ENCODE measurements at places on chromosomes 1 and 21.
A peak's percentile ranks its signal among the peaks of the same experiment; 100 is the strongest.

DNA sequence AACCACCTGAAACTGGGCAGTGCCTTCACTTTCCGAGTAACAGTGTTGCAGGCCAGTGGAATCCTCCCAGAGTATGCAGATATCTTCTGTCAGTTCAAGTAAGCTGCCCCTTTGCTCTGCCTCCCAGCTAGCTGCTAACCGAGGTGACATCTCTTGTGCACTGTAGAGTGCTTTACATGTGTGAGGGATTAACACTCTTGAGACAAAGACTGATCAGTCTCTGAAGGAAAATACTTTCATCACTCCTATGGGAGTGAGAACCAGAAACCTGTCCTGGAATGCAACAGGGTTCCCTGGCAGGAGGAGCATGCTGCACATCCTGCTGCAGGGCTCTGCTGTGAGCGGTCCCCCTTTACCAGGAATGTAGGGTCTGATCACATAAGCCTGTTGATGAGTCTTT lies 61.4 kb upstream of the PGD start:
- DNase-seq, result no peak

DNA sequence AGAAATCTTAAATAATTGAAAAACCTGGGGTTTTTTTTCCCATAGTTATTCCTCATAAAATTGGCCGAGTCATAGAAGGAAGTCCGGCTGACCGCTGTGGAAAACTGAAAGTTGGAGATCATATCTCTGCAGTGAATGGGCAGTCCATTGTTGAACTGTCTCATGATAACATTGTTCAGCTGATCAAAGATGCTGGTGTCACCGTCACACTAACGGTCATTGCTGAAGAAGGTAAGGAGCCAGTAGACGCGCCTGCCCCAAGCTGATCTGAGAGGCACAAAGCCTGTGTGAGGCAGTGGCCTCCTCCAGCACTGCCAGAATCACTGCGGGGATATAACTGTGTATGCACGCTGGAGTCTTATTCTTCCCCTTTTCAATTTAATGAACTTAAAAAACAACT lies 100.3 kb downstream of the PHTF1 start:
- DNase-seq, result no peak

- DNase-seq, result no peak
Observed at GRCh38 chr1:161427733-161428516, 60.2 kb upstream of the CFAP126 start.

GRCh38 chr1:96927125-96927524 lies 205.5 kb downstream of the PTBP2 start:
- no peak for DNase-seq

- DNase-seq, result no peak
Observed at GRCh38 chr1:153953859-153954365, 4.5 kb downstream of the CRTC2 start.

DNA sequence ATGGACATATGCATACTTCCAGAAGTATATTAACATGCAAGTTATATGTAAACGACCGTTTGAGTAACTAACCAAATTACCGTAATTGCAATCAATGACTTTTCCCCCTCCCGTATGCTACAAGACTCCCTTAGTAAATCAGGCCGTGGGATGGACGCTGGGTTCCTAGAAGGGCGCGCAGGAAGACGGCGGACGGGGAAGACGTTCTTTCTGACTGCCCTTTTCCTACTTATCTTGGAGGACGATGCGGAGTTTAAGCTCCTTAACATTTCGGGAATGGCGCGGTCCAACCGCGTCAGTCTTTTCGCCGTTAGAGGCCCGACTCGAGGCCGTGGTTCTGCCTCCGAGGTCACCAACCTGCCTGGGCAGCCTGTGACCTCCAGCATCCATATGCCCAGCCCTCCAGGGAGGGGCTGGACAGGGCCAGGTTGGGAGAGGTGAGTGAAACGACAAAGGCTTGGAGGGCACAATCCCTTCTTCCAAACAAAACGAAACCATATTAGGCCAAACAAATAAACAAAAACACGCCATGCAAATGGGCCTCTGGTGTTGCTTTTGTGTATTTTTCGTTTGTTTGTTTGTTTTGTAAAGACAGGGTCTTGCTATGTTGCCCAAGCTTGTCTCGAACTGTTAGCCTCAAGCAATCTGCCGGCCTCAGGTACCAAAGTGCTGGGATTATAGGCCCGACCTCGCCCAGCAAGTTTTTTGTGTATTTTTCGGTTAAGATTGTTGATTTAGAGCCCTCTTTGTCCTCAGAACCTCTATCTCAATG lies 873 bp upstream of the PI4KB start:
- DNase-seq, result peak; percentile 24

GRCh38 chr1:14120895-14121294 lies 420.9 kb downstream of the PRDM2 start:
- no peak for DNase-seq

DNA sequence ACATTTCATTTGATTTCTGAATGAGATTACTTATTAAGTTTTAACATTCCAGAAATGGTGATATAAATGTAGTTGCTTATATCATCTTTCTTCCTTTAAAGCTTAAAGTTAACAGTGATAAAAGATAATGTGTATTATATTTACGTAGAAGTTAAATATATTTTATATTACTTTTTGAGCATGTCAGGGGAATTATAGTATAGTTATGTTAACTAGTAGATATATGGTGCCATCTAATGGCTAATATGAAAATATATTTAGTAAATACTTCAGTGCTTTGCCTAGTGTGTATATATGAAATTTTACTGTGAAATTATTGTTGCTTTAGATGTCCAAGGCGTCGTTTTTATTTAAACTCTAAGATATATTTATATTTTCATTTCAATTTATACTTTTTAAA lies 51.5 kb downstream of the SYT14 start:
- no peak for DNase-seq

- DNase-seq, result no peak
Observed at GRCh38 chr1:202276920-202277319, 64.8 kb downstream of the UBE2T start.

DNA sequence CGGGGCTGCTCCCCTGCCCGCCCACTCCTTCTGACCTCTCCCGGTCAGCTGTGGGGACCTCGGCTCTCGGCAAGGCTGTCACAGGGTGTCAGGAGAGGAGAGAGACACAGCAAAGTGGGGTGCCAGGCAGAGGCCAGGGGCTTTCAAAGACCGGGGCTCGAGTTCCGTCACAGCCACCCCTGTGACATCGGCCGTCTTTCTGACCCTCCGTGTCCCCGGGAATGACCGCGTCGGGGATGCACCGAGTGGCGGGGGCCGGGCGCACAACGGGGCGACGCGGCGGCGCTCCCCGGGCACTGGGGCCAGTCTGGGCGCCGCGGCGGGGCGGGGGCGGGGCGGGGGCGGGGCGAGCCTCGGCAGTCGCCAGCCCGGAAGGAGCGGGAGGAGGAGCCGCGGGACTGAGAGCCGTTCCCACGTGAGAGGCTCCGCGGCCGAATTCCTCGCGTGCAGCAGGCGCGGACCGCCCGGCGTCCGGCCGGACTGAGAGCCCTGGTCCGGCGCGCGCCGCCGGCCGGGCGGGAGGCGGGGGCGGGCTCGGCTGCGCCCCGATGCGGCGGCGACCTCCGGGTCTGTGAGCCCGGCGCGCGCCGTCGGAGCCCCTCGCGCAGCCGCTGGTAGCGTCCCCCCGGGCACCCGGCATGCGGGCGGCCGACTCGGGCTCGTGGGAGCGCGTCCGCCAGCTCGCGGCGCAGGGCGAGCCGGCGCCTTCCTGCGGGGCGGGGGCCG lies 229.7 kb upstream of the TMEM51 start:
- DNase-seq, result peak; percentile 73

- no peak for DNase-seq
Observed at GRCh38 chr21:45550522-45551210, 8.4 kb upstream of the SLC19A1 start.

DNA sequence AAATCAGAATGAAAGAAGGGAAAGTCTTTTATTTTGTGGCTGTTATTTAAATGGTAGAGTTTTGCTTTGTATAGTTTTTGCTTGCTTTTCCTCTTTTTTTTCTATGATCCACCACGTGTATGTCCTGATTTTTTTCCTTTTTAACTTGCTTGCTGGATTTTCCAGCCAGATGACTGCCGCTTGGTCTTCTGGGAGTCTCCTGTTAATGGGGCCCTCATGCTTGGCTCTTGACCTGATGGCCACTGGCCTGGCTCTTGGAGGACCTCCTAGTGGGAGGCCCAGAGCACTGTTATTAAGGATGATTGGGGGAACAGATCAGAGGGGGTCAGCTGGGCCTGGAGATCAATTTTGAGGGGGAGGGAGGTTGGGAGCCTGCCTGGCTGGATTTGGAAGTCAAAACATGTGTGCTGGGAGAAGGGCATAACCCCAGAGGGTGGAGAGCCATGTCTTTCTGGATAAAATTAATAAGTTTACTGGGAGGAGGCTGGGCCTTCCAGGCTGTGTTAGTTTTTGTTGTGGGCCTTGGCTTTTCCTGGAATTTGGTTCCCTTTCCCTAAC lies 1.2 kb downstream of the FGGY start:
- peak; percentile 36 for DNase-seq

GRCh38 chr1:25795946-25796810 lies 3.8 kb upstream of the SELENON start:
- DNase-seq, result no peak

GRCh38 chr1:230335861-230336522 lies 90.1 kb downstream of the PGBD5 start:
- no peak for DNase-seq

- DNase-seq, result no peak
Observed at GRCh38 chr1:88320291-88320690, 363.8 kb upstream of the PKN2 start.

DNA sequence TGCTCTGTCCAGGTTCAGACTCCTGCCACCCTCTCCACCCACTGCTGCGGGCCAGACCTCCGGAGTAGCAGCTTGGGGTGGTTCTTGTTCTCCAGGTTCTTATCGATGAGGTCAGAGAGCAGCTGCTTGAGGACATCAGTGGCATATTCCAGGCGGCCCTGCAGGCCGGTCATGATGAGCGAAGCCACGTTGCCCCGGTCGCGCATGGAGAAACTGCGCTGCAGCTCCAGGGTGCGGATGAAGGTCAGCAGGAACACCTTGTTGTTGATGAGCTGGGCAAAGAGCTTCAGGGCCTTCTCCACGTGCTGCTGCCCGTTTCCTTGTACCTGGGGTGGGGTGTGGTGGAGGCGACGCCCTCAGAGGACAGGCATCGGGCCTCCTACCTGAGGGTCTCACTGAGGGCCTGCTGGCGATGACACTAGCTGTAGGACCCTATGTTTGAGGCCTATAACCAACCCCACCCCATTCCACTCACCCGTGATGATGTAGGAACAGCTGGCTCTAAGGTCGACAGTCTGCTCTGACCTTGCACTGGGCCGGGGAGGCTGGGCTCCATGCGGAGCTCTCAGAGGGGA lies 131.2 kb upstream of the CD34 start:
- DNase-seq, result no peak

- no peak for DNase-seq
Observed at GRCh38 chr1:204108312-204109141, 35.6 kb downstream of the SOX13 start.

DNA sequence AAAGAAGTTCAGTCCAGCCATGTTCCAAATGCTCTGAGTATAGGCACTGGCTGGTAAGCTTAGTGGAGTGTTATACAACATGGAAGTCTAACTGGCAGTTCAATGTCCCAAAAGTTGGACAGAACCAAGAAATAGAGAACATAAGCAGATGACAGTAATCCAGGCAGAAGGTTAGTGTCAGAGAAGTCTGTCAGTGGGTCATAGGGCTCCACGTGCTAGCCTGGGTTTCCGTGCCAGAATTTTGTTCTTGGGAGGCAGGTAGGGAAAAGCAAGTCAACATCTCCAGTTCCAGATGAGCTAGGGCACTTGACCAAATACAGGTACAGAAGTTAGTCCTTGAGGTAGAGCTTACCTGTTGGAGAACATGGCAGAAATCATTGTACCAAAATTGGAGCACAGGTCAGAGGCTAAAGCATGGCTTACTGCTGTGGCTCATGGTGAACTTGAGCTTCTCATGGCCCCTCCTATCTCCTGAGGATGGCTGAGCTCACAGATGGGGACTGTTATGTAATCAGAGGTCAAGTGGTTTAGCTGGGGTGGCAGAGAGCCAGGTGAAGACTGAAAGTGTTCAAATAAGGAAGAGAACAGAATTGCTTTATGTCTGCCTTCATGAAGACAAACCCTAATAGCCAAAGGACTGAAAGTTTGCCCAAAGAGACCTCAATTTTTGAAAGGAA lies 170.8 kb downstream of the NFIA start:
- DNase-seq, result peak; percentile 44

GRCh38 chr1:230145505-230145899 lies 78.5 kb downstream of the GALNT2 start:
- DNase-seq, result no peak

- DNase-seq, result no peak
Observed at GRCh38 chr1:169161496-169162194, 55.2 kb downstream of the ATP1B1 start.

DNA sequence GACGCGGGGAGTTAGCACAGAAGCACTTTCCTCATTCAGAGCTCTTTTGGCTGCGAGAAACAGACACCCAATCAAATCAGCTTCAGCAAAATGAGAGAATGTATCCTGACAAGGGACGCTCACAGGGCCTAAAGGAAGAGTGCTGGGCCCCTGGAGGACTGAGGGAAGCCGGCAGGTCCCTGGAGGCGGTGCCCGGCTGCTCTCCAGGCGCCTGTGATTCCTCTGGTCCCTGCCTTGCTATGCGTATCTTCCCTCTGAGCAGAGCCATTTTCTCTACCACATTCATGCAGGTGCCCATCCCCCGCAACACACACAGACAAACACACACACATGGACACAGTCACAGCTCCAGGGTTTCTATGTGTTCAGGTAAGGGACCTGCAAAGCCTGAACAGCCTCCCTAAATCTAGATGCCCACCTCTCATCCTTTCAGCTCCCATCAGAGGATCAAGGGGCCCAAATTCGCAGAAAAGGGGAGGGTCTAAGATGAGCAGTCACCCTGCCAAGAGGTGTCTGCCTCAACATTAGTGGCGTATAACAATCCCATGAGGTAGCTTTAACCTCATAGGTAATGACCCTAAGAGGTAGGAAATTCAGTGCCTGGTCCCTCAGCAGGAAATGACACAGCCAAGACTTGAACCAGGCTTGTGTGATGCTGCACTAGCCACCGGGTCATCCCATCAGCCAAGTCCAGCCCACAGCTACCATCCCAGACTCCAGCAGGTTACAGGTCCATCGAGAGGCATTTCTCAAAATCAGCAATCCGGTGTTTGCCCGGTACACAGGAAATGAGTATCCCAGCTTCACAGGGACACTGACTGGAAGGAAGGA lies 29.0 kb downstream of the PTAFR start:
- no peak for DNase-seq

DNA sequence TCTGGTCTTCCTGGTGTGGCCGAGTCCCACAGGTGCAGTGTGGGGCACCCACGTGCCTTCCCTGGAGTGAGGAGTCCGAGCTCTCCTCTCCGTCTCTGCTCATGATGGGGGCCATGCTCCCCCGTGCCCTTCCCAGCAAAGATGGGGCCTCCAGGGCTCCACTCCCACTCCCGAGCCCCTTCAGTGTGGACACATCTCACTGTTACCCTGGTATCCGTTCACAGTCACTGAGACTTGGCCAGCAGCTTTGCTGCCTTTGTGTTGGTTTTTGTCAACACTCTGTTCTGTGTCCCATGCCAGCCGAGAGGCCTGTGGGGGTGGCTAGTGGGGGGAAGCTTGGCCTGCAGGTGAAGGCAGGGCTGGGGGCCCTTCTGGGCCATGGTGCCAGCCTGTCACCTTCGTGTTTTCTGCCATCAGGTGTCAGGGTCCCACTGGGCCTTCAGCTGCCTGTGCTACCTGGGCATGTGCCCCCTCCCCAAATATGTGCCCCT lies 46.9 kb upstream of the POFUT2 start:
- DNase-seq, result no peak
